ENCODE measurements at places on chromosomes 13 and 19.

GRCh38 chr13:41601718-41602445 is 144.5 kb downstream of the RGCC start:
- no peak for DNase-seq

- DNase-seq: no peak
Measured at GRCh38 chr13:111203736-111204389, 88.8 kb downstream of the ARHGEF7 start.

DNA sequence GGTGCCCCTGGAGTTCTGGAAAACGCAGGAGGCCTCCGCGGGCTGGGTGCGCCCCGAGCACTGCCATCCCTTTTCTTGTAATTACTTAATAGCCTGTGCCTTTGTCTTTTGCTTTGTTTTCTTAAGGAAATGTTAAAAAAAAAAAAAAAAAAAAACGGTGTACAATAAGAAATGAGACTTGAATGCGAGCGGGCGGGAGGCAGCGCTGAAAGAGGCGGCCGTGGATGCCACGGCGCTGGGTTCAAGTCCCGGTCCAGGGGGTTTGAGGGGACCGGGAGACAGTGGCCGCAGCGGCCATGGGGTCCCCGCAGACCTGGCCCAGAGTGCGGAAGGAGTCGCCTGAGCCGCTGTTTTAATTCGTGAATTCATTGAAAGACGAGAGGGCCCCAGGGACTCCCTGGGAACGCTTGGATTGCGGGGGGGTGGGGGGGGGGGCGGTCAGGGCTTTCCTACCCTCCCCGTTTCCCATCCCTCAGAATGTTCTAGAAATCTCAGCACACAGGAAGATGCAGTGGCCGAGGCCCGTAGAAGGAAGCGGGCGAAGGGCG is 349.2 kb upstream of the ARGLU1 start:
- peak; percentile 14 for DNase-seq

- no peak for DNase-seq
Measured at GRCh38 chr19:29515233-29515619, 10.6 kb upstream of the VSTM2B start.

- DNase-seq: no peak
Measured at GRCh38 chr13:20383058-20383457, 142.6 kb downstream of the CRYL1 start.

DNA sequence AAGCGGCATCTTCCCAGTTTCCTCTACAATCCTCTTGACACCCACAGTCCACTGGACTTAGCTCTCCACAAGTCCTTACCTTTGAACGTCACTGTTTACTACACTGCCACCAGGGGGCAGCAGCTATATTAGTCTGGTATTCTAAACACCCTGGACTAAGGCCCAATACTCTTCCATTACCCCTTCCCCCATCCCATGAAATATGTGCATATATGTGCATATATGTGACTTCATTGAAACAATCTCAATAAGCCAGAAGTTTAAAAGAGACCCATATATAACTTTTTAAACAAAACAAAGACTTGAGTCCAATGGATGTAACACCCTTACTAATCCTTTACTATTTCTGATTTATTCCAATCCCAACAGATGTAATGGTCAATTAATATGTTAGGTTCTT is 15.5 kb downstream of the GGACT start:
- DNase-seq: peak; percentile 89

GRCh38 chr19:56884441-56884840 is 43.9 kb upstream of the PEG3 start:
- no peak for DNase-seq

DNA sequence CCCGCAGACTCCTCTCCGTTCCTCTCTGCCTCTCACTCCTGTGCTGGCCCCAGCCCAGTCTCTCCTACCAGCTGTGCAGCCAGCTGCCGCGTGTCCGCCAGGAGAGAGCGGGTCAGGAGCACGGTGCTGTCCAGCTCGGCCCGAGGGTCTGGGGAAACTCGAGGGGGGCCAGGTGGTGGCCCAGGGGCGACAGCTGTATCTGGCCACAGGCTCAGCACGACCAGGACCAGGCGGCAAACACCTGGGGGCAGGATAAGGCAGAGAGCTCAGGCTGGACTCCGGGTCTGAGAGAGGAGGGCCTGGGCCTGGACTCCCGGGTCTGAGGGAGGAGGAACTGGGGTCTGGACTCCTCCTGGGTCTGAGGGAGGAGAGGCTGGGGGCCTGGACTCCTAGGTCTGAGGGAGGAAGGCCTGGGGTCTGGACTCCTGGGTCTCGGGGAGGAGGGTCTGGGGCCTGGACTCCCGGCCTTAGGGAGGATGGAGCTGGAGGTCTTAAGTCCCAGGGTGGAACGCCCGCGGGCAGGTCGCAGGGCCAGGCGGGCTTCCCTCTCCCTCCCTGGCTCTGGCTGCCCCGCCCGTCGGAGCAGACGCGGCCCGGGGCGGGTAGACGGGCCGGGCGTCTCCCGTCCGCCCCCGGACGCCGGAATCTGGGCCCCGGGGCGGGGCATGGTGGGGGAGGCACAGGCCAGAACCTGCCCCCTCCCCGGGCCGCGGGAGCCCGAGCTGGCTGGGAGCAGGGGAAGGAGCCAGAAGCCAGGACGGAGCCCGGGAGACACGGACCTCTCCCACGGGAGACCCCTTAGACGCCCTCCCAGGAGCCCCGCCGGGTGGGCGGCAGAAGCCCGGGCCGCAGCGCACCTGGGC is 1.3 kb downstream of the IL11 start:
- peak; percentile 40 for DNase-seq

DNA sequence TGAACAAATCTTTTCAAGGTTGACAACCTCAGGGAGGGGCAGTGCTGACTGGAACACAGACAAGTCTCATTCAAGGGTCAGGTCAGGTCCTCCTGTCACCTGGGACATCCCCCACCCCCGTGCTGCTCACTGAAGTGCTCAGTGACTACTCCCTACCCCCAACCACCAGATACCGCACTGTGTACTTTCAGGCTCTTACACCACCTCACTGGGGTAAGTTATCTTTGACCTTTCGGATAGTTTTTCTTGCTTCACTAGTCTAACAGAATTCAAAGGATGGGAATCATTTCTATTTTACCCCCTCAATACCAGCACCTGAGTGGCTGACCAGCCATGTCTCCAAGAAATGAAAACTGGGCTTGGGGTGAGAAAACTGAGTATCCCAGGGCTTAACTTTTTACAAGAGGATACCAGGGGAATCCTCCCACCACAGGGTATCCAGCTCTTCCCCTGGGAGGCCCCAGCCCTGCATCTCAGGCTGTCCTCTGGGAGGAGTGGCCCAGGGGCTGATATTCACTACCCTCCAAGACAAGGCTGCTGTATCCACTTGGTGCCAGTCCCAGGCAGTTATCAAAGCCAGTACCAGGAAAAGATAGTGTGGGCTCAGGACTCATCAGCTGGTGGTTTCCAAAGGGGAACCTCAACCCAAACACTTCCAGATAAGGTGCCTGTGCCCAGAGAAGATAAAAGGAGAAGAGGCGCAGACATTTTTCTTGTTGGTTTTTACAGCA is 2.1 kb downstream of the ZNF563 start:
- no peak for DNase-seq

DNA sequence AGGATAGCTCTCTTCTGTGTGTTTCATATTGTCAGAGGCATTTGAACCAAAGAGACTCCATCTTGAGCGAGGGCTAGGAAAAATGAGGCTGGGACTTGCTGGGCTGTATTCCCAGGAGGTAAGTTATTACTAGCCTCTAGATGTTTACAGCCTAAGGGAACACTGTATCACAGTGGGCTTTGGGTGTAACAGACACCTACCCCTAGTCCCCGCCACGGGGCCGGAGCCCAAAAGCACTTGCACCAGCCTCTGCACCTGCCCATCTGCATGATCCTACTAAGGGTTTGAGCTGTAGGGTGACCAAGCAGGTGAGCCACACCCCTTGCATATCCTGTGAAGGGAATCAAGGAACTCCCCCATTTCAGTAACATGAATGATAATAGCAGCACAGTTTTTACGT is 1972.2 kb downstream of the OLFM4 start:
- DNase-seq: no peak

GRCh38 chr13:98653463-98653985 is 76.6 kb upstream of the STK24 start:
- peak; percentile 90 for DNase-seq

DNA sequence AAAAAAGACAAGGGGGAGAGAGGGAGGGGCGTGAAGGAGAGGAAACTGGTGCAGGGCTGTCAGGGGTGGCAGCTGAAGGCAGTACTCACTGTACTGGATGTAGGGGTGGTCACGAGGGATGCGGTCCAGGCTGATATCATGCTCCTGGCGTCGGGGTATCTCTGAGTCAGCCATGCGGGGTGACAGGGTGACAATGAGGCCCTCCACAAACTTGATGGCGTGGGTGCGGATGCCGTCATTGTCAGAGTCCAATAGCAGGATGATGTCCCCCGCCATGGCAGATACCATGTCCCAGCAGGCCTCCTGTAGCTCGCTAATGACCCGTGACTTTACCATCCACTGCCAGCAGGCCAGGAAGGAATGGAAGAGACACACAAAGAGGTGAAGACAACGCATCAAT is 15.3 kb downstream of the SYMPK start:
- DNase-seq: no peak

- no peak for DNase-seq
Measured at GRCh38 chr19:16374436-16374835, 49.8 kb downstream of the KLF2 start.

DNA sequence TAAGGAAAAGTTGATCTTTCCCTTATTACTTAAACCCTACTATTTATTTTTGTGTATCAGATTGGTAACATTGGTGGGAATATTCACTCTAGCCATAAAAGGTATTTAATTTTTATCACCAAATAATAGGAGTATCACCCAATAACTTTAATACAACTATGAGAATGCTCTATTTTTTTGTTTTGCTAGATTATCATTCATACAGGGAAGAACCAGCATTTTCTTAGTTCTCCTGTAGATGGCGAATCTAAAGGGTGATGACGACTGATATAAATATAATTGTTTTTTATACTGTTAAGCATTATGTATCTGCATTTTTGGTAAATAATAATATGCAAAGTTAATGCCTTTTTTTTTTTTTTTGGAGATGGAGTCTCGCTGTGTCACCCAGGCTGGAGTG is 7.9 kb upstream of the FRY start:
- no peak for DNase-seq

DNA sequence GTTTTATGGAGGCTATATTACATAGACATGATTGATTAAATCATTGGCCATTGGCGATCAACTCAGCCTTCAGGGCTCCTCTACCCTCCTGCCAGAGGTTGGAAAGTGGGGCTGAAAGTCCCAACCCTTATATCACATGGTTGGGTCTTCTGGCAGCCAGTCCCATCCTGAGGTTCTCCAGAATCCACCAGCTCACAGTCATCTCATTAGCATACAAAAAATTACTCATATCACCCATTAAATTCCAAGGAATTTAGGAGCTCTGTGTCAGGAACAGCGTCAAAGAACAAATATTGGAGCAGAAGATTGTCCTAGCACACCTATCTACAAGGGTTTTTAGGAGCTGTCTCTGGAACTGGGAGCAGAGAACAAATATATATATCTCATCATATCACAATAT is 39.4 kb upstream of the FARP1 start:
- no peak for DNase-seq

DNA sequence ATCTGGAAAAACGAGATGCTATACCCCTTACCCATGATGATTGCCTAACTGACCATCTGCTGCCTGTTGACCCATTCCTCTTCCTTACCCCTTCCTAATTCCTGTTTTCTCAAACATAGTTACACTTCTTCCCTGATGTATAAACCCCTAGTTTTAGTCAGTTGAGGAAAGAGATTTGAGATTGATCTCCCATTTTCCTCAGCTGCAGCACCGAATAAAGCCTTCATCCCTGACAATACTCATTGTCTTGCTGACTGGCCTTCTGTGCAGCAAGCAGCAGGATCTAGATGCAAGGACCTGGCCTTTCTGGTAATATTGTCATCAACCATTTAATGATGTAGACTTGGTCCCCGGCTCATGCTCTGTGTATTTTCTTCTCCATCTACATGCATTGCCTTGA is 999 bp upstream of the ZNF264 start:
- no peak for DNase-seq

GRCh38 chr13:23680845-23681669 is 110.8 kb downstream of the TNFRSF19 start:
- no peak for DNase-seq

DNA sequence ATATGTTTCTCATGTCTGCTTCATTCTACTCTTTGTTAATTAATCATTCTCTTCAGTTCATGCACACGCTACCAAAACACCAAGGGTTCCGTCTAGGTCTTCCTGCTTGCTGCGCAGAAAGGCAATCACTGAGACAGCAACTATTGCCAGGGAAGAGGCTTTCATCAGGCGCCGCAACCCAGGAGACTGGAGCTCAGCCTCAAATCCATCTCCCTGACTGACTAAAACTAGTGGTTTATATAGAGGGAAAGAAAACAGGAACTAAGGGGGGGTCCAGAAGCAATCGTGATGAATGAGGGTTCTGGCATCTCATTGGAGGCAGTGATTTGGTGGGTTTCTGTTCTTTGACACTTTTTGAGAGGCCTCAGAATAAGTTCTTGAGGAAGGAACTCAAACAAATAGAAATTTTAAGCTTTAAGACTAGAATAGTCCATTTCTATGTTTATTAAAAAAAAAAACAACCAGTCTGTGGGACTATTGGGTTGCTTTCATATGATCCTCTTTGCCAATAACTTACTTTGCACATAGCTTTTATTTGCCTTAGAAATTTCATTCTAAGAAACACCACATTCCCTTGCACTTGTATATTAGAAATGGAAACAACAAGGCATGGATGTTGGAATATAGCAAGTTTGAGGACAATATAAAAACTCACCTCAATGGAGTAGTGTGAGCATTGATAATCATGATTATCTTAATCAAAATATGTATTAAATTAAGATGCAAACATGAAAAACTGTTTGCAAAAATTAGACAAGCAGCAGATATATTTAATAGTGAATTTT is 691.2 kb upstream of the GPC6 start:
- no peak for DNase-seq

DNA sequence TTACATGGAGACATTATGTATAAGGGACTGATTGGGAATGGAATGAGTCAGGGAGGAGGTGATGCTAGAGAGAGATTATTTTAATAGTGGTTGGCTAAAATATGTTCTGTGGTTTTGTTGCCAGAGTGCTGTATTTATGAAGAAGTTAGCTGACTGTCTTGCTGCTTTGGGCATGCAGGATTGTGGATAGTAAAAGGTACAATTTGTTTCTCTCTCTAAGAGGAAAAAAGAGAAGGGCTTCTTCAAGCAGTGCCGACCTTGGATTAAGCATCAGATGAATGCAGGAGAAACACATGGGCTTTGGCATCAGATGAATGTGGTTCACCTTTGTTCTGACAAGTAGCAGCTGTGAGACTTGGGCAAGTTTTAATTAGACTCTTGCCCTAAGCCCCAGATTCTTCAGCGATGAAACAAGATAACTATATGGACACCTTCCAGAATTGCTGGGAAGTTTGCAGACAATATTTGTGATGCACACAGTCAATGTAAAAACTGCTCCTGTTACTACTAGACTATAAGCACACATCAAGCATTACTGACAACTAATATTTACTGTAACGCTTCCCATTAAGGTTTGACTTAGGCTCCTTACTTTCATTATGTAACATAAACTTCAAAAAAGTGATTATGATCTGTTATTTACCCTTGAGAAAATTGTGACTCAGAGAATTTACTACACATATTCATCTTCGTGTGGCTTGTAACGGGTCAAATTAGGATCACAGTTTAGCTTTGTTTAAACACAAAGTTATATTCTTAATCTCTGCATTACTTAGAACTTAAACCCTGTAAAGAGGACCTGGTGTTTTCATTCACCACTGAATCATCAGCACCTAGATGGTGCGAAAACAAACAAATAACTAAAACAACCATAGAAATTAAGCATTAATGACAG is 824.0 kb downstream of the PCDH9 start:
- no peak for DNase-seq
